NCI-H1417 treated with DMSO at 0.1 percent for 48 hours (cell line): ENCODE measurements at places on chromosomes 12 and 14.
A peak's percentile ranks its signal among the peaks of the same experiment; 100 is the strongest.

GRCh38 chr12:130954544-130954831 lies 781 bp downstream of the ADGRD1 start:
- no peak for DNase-seq

DNA sequence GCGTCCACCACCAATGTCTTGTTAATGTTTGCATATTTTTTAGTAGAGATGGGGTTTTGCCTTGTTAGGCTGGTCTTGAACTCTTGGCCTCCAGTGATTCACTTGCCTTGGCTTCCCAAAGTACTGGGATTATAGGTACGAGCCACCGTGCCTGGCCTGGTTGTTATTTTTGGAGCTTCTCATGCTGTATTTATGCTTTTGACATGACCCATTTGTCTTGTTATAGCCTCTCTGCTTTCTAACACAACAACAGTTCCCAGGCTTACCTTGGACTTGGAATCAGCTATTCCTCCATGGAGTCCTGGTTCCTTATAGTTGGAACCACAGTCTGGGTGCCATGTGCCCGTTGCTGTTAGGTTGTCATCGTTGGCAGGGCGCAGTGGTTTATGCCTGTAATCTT lies 29.7 kb downstream of the ZNF410 start:
- DNase-seq: no peak

DNA sequence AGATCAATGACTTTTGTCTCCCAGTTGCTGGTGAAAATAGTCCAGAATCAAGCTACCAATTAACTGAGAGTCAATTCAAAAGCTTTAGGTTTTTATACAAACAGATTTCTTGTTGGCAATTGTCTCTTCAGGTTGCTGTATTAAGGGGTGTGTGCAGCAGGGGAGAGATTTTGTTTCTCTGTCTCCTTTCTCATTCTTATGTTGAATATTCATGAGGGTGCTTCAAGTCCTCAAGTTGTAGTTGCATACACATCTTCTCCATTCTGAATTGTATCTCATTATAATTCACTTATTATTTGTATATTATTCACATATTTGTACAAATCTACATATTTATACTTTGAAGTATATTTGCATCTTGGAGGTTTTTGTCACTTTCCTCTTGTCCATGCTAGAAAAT lies 126.7 kb upstream of the PTPRQ start:
- no peak for DNase-seq

- DNase-seq: no peak
Measured at GRCh38 chr14:41586237-41586636, 20.4 kb upstream of the LRFN5 start.

DNA sequence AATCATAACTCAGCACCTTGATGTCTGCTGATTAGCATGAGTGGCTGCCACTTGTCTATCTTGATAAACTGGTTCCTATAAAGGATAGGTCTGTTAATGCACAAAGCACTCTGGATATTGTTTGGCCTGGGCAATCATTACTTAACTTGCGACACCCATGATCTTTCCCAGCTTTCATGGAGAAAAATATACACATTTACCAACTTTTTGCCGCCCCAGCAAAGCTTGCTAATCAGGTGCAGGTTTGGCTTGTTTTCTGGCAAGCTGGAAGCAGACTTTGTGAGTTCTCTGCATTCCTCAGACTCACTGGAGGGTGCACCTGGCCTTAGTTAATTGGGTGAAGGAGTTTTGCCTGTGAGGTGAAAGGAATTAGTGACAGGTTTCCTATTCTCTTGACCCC lies 1126.4 kb upstream of the FLRT2 start:
- DNase-seq: no peak

DNA sequence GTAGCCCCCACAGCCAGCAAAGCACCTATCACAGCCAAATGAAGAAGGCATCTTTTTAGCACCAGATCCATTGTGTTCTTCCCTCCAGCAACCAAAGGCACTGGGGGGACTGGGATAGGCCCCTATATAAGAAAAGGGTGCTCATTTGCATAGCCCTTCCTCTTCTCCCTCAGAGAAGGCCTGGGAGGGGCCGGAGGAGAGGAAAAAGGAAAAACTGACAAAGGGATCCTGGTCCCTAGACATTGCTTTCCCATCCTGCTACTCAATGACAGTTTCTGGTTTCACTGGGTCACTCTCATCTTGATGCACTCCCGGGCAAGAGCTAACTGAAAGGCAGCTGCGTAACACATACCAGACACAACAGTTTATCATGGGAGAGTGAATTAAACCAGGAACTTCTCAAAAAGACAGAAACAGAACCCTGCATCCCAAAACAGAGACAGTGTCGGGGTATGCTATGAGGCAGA lies at the start of gene PMEL:
Gene PMEL (minus strand): TSS at position 102 of the 467 bp plus-strand sequence. CDS start 31 bp downstream, at position 71.
- DNase-seq: no peak

- no peak for DNase-seq
Measured at GRCh38 chr12:65778258-65779090, 45.8 kb upstream of the HMGA2 start.

DNA sequence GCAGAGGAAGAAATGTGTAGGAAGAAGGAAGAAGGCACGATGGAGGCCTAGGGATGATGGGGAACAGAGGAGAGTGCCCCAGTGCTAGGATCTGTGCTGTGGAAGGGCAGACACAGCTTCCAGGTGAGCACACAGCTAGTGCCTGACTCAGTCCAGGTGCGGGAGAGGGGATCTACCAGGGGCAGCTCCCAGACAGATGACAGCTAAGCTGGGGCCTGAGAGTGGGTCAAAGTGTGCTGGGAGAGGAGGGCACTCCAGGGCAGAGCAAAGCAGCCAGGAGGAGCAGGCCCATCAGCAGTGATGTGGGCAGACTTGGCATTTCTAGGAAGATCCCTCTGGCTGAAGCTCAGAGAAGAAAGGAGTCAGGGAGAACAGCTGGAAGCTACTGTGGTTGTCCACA lies 36.7 kb downstream of the LRTM2 start:
- DNase-seq: no peak

- DNase-seq: no peak
Measured at GRCh38 chr12:121170611-121171260, 38.1 kb downstream of the P2RX7 start.

DNA sequence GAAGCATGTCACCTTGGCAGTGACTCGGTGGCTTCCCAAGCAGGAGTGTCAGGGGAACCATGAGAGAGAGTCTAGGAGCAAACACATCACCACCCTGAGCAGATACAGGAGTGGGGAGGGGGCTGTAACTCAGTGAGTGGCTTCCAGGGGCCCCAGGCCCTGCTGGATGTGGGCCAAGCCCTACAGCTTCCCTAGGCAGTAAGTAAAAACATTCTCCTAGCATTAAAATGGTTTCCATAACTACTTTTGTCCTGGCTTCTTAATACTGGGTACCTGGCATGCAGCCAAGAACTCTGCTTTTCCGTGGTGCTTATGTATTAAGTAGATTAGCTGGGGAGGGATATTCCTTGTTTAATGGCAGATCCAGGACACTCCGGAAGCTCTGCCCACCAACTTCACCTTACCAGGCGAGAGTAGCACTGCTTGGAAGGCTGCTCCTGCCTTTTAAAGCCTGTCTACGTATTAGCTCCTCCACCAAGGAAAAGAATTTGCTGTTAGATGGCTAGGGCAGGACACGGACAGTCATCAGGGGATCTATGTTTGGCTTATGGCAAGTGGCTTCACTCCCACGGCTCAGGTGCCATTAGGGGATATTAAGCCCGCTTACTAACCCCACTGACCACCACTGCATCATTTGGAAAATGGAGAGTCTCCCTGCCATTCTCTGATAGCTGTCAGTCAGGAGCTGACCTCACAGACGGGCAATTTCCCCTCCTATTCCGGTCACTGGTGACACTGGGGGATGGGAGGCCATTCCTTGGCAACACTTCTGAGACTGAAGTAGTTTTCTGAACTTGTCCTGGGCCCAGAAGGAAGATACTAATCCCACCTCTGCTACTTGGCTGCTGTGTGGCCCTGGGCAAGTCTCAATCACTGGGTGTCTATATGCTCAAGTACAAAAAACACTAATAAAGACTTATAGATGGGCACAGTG lies 22.8 kb downstream of the OTUB2 start:
- peak; percentile 89 for DNase-seq

DNA sequence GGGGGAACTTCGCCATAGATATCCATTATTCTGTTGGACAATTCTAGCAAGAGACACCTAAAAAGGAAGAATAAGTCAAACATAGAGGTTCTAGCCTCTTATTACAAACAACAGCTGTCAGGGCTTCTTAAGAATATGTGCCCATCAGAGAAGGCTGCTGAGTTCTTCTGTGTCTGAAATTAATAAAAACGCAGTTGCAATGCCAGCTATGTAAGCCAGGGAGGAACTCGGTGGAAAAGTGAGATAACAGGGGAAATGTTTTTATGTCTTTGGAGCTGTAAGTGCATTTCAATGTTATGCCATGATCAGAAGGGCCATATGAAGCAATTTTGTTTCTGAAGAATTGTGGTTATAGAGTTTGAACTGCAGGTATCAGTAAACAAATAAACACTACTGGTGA lies 95.0 kb downstream of the SYT1 start:
- DNase-seq: no peak

- no peak for DNase-seq
Measured at GRCh38 chr12:120978296-120979219, at the start of gene HNF1A. TSS of gene HNF1A (plus strand) at chr12:120978543. CDS start at chr12:120978769, 226 bp downstream.

DNA sequence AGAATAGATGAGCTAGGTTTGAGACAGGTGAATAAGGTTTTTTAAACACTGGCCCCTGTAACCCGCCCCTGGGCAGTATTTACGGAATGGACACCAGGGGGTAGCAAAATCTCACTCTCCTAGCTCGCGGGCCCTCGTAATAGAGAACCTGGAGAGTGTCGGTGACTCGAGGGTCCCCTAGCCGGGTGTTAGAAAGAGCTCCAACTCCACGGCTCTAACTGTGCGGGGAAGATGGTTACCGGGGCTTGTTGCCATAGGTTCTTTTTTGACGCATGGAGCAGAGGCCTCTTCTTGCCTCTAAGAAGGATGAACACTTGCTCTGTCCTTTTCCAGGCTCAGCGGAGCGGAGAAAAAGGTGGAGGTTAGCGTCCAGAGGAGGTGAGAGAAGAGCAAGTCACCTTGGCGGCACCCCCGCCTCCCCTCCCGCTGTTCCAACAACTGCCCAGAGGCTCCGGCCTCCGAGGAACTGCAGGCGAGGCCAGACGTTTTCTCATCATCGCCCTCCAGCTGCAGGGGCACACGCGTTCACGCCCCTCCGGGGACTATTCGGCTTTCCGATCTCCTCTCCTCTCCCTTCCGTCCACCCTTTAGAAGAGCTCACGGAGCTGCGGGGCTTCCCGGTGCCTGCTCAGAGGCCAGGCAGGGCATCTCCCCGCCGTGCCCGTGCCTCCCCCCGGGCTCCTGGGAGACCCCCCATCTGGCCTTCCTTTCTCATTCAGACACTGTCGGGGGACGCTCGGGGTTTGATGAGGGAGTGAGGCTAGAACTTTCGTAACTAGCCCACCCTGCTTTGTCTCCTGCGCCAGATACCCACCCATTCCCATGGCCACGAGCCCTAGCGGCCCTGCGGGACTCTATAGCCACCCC lies 1.4 kb upstream of the ARHGEF40 start:
- DNase-seq: peak; percentile 75

DNA sequence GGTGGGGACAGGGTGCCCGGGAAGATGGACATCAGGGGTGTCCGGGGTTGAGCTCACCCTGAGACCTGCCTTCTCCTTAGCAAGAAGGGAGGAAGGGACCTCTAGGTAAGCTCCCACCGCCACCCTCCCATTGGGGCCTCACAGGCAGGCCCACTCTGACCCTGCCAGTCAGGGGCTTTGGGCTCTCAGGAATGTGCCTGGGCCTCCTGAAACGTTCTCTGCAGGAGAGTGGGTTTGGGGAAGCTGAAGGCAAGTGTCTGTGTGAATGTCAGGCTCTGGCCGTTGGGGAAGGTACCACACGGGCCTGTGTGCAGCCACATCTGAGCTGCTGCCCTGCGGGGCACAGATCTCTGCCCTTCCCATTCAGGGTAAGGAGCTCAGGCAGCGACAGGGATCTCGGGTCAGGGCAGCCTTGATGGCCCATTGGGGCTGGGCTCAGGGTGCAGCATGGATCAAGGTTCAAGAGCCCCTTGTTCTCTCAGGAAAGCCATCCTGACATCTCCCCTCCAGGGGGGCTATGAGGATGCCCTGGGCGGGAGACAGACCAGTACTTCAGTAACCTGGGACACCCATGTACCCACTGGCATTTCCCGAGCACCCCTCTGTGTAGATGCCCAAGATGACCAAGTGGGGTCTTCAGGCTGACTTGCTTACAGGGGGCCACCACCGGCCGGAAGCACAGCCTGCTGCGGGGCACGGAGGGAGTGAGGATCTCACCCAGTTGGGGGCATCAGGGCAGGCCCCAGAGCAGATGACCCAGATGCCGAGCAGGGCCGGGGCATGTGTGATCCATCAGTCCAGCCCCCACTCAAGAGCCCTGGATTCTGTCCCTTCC lies 29.7 kb downstream of the FAM222A start:
- DNase-seq: no peak

GRCh38 chr12:12527820-12528296 lies 34.8 kb downstream of the DUSP16 start:
- no peak for DNase-seq

GRCh38 chr12:107503887-107504885 lies 181.4 kb upstream of the PWP1 start:
- DNase-seq: no peak

- no peak for DNase-seq
Measured at GRCh38 chr14:67137744-67138371, 51.4 kb upstream of the GARIN2 start.

DNA sequence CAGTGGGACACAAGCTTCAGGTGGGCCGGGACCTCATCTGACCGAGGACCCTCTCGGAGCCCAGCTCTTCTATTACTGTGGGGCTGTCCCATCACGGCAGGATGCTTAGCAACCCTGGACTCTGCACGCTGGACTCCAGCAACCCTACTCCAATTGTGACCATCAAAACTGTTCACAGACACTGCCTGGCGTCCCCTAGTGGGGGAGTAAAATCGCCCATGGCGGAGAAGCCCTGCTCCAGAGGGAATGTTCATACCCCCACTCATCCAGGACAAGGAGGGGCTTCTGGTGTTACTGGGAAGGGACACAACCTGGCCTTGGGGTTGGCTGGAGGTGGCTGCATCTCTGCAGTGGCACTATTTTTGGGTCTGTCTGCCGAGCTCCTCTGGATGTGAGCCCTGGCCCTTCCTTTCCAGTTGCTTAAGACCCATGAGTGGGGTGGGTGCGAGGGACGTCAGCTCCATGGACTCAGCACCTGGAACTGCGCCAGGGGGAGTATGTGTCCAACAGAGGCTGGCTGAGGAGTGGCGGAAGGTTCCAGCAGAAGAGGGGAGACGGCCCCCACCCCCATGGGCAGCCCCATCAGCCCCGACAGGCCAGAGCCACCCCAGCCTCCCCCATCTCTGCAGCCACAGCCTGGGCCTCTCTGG lies 103.8 kb downstream of the RFLNA start:
- no peak for DNase-seq

DNA sequence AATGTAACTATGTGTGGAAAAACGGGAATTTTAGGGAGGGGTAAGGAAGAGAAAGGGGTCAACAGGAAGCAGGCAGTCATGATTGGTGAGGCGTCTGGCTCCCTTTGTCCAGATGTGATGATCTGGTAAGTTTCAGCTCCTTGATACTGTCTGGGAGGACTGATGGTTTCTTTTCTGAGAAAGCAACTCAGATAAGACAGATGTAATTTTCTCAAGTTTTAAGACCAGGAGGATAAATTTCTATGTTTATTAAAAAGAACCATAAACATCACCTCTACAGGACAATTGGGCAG lies 21.9 kb upstream of the AMN1 start:
- no peak for DNase-seq

- peak; percentile 91 for DNase-seq
Measured at GRCh38 chr12:102879144-102879763, 37.8 kb downstream of the PAH start.
